AG08395 (cell line): ENCODE measurements at places on chromosomes 12 and 14.

DNA sequence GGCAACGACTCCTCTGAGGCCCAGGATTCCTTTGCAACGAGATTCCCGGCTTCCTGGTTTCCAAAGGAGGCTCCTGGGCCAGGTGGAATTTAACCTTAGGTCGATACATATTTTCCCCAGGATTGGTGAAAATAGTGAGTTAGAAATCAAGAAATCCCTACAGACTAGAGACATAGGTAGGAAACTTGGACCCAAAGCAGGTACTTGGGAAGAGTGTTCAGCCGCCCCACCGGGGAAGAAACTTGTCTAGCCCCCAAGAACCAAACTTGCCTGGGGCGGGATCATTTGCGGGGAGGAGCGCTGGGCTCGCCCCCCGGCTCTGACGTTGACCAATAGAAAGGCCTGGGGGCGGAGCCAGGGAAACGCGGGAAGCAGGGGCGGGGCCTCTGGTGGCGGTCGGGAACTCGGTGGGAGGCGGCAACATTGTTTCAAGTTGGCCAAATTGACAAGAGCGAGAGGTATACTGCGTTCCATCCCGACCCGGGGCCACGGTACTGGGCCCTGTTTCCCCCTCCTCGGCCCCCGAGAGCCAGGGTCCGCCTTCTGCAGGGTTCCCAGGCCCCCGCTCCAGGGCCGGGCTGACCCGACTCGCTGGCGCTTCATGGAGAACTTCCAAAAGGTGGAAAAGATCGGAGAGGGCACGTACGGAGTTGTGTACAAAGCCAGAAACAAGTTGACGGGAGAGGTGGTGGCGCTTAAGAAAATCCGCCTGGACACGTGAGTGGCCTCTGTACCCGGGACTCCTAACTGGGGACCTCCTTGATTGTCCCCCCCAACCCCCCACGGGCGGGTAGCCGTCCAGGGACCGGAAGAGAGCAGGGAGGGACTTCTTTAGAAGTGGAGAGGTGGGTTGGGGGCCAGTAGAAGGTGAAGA is at the start of gene CDK2:
Gene CDK2, plus strand, starts transcription at position 423 of the 874 bp plus-strand sequence. Its CDS starts 179 bp downstream, at position 602.
- DNase-seq = peak; percentile 96

GRCh38 chr14:35470755-35471154 is 63.2 kb upstream of the INSM2 start:
- peak; percentile 21 for DNase-seq

- no peak for DNase-seq
Measured at GRCh38 chr14:24079491-24080141, 8.3 kb downstream of the CPNE6 start.

- DNase-seq = no peak
Measured at GRCh38 chr12:55631733-55632132, 5.0 kb upstream of the OR10P1 start.

- no peak for DNase-seq
Measured at GRCh38 chr14:104526723-104527645, 52.6 kb upstream of the C14orf180 start.

DNA sequence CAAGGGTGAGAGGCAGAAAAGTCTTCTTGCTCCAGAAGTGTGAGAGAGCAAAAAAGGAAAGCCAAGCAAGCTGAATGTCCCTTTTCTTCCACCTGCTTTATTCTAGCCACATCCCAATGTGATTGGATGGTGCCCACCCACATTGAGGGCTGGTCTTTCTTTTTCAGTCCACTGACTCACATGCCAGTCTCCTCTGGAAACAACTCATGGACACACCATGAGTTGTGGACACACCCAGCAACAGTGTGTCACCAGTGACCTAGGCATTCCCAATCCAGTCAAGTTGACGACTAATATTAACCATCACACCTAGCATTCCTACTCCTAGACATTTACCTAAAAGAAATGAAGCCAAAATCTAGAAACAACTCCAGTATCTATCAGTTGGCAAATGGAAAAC is 7.2 kb upstream of the DICER1 start:
- DNase-seq = no peak

GRCh38 chr14:56855891-56856461 is 45.7 kb upstream of the OTX2 start:
- no peak for DNase-seq

DNA sequence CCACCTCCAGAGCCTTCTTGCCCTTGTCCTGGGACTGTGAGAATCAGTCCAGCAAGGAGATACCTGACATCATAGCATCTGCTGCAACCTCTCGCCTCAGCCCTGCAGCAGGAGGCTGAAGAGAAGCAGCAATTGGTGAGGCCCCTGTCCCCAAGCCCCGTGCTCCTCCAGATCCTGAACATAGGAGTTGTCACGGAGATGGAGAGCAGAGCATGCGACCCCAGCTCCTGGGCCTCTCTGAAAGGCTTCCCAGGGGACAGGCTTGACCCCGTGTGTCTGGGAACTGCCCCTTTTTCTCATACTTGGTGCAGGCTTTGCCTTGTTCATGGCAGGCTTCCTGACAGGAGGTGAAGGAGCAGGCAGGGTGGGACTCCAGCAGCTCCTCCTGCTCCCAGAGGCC is 127.7 kb upstream of the PZP start:
- DNase-seq = no peak
